ENCODE measurements at places on chromosomes 5 and 9.

GRCh38 chr5:50328193-50328729 lies 112.8 kb downstream of the EMB start:
- no peak for DNase-seq

DNA sequence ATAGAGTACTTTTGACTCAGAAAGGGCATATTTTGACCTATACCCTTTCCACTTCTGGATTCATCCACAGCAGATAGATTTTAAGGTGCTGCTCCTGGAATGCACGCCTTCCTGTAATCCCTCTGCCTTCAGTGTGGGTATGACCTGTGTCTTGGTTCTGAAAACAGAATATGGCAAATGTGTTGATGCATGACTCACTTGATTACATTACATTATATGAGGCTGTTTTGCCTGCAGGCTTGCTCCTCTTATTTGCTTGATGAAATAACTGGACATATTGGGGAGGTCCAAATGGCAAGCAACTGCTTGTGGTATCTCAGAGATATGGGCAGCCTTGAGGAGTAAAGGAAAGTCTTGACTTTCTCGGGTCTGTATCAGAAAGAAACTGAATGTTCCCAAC lies 468.6 kb downstream of the CDH18 start:
- DNase-seq, result no peak

GRCh38 chr5:72252574-72253155 lies 67.4 kb downstream of the MRPS27 start:
- no peak for DNase-seq

DNA sequence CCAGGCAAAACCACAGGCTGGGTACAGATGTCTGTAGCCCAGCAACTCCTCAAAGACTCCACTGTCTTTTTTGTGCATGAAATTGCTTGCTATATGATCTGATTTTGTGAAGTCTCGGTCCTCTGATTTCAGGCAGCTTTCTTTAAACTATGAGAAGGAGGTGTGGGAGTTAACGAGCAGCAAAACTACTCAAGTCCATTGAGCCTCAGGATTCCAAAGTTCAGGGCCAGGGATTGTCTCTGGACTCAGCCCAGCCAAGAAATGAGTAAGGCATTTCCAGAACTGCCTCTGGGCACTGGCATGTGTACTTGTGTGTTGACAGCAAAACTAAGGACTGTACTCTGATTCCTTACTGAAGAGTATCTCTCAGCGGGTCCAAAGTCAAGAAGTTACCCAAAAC lies 53.4 kb upstream of the GLIS3 start:
- DNase-seq, result no peak

DNA sequence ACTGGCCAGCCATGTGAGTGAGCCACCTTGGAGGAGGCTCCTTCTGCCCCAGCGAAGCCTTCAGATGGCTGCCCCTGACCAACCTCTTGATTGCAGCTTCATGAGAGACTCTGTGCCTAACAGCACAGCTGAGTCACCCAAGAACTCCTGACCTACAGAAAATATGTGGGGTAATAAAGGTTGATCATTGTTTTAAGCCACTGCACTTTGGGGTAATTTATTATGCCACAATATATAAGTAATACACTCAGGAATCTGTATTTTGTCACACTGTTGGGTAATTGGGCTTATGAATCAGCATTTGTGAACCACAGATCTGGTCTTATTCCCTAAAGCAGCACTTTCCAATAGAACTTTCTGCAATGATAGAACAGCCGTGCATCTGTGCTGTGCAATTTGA lies 24.4 kb upstream of the VDAC1 start:
- no peak for DNase-seq

- DNase-seq, result no peak
These were observed 230.6 kb upstream of the CD180 start for GRCh38 chr5:67426961-67427849.

GRCh38 chr5:16776611-16777251 lies 159.4 kb downstream of the MYO10 start:
- DNase-seq, result no peak

GRCh38 chr5:116374434-116374852 lies 200.2 kb downstream of the SEMA6A start:
- DNase-seq, result no peak

GRCh38 chr9:94498801-94499453 lies 56.0 kb upstream of the PCAT7 start:
- no peak for DNase-seq

GRCh38 chr5:150036513-150036912 lies 36.0 kb downstream of the HMGXB3 start:
- no peak for DNase-seq

GRCh38 chr5:178515776-178516503 lies 74.3 kb downstream of the COL23A1 start:
- no peak for DNase-seq

GRCh38 chr9:84781931-84782866 lies 112.7 kb downstream of the NTRK2 start:
- DNase-seq, result no peak

DNA sequence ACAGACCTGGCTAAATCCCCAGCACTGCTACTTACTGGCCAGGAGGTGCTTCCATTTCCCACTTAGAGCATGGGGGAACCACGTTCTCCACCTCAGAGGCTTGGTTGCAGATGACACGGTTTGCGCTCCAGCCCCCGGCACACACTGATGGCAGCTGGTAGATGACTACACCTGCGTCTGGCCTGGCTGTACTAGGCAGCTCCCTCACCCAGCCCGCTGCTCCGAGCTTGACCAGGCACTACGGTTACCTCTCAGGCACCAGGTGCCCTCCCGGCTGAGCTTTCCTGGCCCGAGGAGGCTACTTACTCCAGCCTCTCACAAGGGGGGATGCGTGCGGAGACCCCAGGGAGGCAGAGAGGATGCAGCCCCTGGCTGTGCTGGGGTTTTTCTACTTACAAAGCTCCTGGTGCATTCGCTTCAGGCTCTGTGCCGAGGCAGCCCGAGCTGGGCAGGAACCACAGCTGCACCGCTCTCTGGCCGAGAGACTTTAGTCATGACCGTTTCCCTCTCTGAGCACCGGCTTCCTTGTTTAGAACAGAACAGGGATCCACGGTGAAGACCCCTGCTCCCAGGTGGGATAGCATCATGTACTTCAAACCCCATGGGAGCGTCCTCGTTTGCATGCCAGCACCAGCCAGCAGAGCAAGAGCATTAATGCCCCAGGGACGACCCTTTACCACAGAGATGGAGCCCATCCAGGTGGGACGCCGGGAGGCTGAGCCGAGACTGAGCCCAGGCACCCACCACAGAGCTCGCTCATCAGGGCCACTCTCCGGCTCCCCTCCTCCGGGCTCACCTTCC lies 7.6 kb upstream of the GBGT1 start:
- DNase-seq, result no peak

DNA sequence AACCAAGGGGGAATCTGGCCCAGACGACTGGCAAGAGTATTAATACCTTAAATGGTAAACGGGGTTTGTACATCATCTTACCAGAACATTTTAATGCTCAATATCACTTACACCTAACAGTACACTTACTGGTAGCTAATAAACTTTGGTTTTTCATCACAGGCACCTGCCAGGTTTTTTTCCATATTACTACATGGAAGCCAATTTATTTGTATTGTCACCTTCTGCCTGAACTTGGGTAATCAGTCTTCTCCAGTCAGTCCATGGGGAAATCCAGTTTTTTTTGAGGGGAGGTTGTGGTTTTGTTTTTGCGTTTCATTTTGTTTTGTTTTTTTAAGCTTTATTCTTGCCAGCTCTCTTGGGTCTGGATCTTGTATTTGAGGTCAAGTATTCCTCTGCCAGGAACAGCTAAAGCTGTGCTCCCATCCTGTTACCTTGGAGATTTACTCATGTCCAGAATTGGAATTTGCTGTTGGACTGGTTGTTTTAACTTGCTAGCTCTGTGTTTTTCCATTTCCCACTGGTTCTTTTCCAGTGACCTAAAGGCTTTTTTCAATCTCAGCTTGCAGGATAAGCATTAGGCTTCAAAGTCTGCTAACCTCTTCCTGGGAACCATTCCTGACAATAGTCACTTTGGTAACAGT lies 11.1 kb upstream of the NADK2 start:
- DNase-seq, result no peak

GRCh38 chr9:12884736-12885395 lies 110.0 kb downstream of the LURAP1L start:
- no peak for DNase-seq

GRCh38 chr5:76445063-76445462 lies 42.0 kb downstream of the IQGAP2 start:
- no peak for DNase-seq

DNA sequence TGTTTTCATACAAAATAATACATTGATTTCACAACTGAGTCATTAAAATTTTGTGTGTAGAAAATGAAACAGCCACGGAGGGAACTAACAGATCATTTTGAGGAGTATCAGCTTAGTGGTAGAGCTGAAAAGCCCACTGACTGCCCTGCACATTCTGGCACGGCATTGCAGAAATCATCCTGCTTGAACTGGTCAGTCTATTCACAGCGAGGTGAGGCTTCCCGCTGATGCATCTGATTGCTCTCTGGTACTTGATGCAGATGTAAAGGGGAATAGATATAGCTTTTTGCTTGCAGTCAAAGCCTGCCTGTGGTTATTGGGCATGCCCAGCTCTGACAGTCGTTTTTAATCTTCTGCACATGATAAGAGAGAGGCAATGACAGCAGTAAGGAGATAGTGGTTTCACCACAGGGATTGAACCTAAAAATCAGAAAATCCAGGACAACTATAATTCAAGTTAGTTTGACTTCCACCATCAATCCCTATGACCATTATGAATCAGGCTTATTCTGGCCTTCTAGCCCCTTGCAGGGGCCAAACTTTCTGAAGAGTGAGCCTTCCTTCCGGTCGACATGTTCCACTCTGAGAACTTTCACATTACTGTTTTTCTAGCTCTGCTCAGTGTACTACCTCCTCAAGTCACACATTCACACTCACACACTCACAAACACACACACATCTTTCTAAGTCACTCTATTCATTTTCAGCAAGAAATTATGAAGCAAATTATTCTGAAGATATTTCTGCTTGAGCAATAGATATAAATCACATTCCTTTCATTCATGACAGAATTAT lies 782.8 kb upstream of the NUDT12 start:
- no peak for DNase-seq

GRCh38 chr9:122816163-122816867 lies 12.1 kb downstream of the PDCL start:
- no peak for DNase-seq

DNA sequence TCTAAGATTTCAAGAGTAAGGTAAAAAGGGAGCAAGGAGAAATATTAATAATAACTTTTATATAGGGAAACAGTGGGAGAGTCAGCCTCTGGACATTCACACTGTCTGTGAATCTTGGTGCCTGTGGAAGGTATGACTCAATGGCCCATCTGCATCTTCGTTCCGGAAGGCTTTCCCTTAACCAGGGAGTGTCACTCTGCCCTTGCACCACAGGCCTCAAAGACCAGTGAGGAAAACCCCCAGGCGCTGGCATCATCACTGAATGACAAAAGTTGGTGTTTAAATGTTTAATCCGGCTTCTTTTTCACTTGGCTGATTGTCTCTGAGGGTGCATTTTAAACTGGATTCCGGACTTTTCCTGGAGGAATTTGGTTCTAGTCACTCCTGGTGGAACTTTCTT lies 522.4 kb upstream of the TLE4 start:
- no peak for DNase-seq

DNA sequence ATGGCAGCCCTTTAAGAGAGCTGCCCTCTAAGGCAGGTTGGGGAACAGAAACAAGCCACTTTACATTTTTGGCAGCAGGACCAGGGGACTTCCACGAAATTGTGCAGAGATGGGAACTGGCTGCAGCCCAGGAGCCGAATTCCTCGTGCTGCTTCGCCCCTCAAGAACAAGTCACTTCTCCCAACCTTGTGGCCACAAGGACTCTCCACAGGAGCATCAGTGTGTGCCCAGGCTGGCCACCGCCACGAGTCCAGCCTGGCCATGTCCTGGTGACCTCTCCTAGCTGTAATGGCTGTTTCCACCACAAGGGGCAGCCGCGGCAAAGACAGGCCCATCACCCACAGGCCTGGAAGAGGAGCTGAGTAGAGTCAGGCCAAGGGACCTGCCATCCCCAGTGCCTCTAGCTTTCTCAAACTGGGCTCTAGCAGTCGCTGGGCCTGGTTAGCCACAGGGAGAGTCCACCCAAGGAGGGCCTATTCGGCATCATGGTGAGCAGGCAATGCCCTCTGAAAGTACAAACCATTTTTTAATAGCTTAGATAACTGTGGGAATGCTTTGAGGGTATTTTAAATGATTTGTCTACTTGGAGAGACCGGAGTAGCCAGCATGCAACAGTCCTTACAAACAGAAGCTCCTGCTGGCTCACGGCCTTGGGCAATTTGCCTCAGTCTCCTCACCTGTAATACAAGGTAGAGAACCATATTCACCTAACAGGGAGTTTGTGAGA lies 129.0 kb downstream of the COL23A1 start:
- DNase-seq, result no peak

DNA sequence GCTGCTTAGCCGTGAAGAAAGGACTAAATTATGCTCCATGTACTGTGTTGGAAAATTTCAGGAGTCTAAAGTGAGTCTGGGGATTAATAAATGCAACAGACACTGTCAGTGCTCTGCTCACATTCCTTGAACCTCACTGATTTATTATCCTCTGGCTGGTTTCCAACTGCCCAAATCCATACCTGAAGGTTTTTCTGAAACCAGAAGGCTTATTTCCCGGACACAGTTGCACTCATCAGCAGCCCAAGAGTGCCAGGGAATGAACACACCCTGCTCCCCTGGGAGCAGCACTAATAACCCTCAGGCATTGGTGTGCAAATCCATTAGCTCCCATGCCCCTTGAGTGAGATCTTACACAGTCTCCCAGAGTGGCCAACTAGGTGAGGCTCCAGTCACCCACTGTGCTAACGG lies 38.7 kb downstream of the F2R start:
- DNase-seq, result no peak

DNA sequence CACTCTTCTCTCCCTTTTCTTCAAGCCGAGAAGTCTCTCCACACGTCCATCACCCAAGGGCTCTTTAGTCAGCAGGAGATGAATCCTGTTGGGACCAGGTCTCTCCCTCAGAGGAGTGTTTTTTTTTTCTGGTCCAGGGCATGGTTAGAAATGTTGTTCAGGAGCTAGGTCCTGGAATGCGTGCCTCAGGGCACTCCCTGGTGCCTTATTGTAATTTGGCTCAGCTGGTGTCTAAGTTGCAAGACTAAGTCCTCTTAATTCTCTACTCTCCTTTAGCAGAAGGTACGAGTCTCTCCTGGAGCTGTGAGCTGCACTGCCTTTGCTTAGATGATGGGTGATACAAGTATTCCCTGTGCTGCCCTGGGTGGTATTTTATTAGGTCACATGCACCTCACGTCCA lies 111.9 kb downstream of the CNTLN start:
- no peak for DNase-seq

DNA sequence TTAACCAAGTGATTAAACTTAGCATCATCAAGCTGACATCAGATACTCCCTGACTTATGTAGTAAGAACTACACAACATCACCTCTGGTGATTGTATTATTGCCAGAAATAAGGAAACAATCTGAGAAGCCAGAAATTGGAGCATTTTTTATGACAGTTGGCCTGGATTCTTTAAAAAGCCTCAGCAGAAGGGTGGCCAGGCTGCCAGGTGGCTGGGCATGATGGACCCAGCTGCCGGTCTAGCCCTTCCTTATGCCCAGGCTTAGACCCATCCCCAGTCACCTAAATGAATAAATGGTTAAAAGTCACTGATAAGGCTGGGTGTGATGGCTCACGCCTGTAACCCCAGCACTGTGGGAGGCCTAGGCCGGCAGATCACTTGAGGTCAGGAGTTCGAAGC lies 12.8 kb downstream of the OR1K1 start:
- no peak for DNase-seq

All from right renal cortex interstitium (tissue), 3 donors.